ENCODE measurements at places on chromosomes 11 and 22. TPM values are rescaled to one million over a fixed set of nuclear protein-coding genes. Genes with fewer than 3 reads are reported as not detected.
A peak's percentile ranks its signal among the peaks of the same experiment; 100 is the strongest.

DNA sequence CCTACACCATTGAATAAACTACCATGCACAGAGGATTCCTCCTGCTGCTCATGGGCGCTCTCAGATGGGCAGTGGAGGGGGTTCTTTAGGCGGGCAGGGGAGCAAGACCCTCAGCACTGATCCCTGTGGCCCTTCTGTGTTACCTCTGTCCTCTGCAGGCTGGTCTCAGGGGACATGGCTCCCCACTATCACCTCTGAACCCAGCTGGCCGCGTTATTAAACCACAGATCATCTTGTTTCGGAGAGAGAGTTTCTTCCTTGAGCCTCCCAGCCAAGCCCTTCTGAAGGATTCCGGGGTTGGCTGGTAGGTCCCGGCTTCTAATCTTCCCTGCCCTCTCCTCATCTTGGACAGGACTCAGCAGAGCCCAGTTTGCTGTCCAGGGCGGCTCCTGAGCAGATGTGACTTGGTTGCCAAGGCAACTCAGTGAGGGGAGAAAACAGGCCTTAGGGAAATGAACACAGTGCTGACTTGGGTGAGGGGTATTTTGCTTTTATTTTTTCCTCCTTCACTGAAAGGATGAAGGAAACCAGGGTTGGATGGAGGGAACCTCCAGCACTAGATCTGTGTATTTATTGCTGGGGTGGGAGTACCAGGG is 13.3 kb downstream of the APOL3 start:
- DNase-seq = peak; percentile 57

- no peak for DNase-seq
Observed at GRCh38 chr22:22458896-22459588, 49.5 kb downstream of the ZNF280B start.

DNA sequence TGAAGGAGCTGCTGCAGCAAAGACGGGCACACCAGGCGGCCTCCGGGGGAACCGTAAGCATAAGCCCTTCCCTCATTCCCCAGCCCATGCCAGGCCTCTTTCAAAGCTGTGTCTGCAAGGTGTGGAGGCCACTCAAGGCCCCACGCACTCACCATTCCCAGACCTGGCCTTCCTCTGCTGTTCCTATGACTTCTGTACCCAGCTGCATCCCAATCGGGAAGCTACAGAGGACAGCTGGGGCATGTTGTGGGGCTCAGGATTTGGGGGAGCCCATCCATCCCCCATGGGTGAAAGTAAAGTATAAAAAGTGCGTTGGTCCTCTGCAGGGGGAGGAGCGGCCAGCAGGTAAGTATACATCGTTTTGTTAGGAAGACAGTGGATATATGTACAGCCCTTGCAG is 2.2 kb downstream of the POU2AF3 start:
- no peak for DNase-seq

Gene BLID
- not detected for polyA plus RNA-seq

Gene PRG3
- not detected for polyA plus RNA-seq

Gene TTC28
- polyA plus RNA-seq = 3.5 TPM

Gene STK33
- 19.3 TPM for polyA plus RNA-seq

Gene MN1
- polyA plus RNA-seq = 0.92 TPM

Gene OR56A3
- not detected for polyA plus RNA-seq

GRCh38 chr22:19517919-19518611 is 6.1 kb downstream of the CLDN5 start:
- no peak for DNase-seq

Gene MAPK8IP2
- 1.0 TPM for polyA plus RNA-seq

Gene KCNJ1
- polyA plus RNA-seq = 355 TPM

- DNase-seq = no peak
Observed at GRCh38 chr11:25758145-25758661, 573.7 kb upstream of the ANO3 start.

Gene NLRP14
- 0.28 TPM for polyA plus RNA-seq

GRCh38 chr22:33476716-33477115 is 418.5 kb upstream of the SYN3 start:
- no peak for DNase-seq

Gene POLR2F
- 121 TPM for polyA plus RNA-seq

DNA sequence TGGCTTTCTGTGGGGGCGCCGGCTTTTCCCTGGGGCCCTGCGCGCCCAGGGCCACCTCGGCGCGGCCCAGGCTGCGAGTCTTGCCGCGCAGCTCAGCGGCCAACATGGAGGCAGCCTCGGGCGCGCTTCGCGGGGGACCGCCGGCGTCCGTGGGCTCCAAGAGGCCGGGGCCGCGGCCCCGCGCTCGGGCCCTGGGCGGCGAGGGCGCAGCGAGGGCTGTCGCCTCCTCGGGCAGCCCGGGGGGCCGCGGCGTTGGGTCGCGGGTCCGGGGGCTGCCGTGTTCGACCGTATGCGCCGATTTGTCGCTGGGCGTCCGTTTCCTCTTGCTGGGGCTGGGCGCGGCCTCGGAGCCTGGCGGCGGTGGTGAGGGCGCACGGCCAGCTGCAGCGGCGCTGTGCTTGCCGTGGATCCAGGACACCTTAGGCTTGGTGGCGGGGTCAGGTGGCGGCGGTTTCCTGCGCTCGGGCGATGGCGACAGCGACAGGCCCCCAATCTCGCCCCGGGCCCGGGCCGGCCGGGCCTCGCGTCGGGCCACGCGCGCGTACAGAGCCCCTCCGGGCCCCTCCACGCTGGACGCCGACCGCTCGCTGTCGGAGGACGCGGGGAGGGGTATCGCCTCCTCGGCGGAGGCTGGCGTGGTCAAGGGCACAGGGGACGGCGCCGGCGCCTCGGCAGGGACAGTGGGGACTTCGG is 11.9 kb downstream of the SCARF2 start:
- DNase-seq = no peak

GRCh38 chr11:78796956-78797355 is 222.3 kb upstream of the NARS2 start:
- no peak for DNase-seq

Gene SNX32
- polyA plus RNA-seq = 0.43 TPM

DNA sequence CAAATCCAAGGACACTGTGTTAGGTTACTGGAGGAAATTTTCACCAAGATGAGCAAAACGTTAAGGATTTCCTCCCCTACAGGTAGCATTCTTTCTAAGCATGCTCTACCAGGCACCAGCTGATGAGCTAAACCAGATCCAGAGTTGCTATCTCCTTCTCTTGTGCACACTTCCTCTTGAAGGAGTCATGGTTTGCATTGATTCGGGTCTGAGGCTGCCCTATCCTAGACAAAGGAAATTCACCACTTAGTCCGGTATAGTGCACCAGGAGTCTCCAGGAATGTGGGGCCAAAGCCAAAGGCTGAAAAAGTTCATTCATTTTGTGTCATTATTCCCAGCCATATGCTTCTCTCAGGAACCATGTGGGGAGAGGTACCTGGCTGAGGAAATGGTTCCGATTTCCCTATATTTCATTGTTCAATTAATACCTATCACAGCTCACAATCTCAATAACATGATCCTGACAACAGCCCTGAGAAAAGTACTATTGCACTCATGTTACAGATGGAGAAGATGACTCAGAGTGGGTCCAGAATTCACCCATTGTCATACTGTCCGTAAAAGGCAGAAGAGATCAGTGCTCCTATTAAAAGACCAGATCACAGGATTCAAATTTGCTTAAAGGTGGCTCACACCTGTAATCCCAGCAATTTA is 39.1 kb downstream of the SLC35F2 start:
- DNase-seq = no peak

Gene ZBTB16
- polyA plus RNA-seq = 2.5 TPM

DNA sequence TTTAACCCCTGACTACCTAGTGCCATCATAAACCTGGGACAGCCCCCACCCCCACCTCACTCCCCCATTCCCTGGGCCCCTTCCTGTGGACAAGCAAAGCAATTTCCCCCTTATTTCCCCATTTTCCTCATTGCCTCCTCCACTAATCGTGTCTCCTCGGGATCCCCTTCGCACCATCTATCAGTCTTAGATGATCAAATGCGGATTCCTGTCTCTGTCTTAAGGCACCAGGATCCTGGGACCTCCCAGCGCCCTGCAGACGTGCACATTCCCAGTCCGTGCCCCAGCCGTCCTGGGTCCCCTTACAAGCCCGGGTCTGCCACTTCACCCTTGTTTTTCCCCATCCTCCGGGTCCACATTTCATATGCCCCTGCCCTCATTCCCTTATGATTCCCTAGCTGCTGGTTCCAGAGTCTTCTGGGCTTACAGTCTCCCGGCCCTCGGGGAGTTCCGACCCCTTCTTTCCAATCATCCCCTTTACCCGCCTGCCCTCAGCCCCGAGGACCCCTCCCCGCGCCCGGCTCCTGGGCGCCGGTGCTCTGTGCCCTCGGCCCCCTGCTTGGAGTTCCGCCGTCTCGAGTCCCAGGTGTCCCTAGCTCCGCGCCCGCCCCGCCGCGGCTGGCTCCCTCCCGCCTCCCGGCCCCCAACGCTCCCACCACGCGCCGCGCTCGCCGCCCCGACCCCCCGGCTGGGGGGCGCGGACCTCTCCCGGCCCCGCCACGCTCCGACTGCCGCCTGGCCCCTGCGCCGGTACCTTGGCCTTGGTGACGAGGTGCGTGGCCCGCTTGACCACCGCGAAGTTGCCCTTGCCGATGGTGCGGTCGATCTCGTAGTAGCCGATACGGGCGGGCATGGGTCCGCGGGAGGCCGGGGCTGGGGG is 599 bp downstream of the SIK3 start:
- DNase-seq = peak; percentile 81

DNA sequence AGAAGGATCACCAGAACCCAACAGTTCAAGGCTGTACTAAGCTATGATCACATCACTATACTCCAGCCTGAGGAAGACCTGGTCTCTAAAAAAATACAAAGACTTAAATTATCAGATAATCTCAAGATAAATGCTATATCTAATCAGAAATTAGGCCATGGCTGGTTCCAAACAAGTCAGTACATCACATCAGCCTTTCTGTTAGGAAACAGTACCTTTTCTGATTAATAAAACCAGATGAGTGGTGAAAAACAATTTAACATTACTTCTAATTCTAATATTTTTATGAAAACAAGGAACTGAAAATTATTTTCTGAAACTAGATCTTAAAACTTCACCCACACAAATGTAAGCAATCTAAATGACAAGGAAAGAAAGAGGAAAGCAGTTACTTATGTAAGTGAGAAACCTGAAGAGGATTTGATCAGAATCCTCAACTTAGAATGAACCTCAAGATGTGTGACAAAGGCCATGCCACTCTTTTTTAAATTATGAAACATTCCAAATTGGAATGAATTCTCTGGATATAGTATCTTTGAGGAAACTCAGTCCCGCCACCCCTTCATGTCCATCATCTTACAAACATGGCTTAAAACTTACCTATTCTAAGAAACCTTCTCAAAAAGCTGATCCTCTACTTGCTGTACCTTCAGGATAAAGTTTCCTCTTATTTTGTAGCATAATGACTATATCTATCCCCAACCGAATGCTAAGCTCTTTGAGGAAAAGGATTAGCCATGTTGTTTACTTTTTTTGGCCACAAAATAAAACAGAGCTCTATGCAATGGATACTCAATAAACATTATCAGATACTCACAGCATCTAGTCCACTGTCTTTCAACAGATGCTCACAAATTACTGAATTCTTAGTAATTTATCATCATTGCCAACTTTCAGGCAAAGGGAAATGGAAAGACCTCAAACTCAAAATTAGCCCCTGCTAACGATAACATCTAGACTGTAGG is 132.0 kb downstream of the MRTFA start:
- no peak for DNase-seq

Gene TTC36
- polyA plus RNA-seq = 12.7 TPM

DNA sequence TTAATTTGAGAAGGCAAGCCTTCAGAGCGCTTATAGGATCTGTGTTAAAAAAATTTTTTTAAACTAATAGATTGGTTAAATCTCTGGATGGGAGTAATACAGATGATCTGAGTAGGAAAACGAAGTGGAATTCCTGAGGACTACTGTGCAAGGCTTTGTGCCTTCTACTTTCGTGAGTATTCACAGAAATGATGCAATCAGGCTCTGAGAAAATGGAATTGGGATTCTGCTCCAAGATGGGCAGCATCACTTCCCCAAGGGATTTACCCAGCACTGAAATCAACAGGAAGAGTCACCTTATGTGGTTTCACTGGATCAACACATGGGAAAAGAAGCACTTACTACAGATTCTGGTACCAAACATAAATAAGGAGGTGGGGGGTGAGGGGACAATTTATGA is 12.5 kb downstream of the KMT5B start:
- DNase-seq = no peak

DNA sequence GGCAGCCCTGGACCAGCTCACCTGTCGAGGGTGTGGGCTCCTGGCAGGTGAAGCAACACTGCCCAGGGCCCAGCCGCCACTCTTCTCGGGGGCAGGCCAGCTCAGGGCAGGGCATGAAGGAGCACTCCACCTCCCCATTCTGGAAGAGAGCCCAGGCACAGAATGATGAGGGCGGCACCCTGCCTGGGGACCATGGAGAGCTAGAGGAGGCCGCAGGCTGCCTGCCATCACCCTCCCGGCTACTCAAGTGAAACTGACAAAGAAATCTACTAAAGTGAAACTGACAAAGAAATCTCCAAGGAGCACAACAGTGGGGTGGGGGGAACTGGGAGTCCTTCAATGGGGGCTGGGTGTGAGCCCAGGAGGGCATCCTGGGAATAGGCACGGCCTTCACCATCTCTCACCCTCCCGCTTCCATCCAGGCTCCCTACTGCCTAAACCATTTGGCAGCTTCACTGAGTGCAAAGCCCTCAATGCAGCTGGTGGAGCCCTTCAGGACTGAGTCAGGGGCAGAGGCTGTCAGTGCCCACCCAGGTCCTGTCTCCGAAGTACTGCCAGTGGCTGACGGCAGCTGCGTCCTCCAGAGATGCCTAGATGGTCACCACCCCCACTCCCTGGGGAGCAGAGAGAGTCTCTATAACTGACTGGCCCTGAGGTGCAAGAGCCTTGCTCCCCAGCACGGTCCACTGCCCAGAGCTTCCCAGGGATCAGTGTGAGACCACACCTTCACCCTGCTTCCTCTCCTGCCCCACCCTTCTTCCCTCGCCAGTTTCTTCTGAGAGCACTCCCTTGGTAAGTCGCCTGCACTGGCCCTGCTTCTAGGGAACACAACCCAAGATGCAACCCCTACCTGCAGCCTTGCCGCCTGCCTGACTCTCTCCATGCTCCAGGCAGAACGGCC is 21.7 kb downstream of the VWCE start:
- no peak for DNase-seq

GRCh38 chr11:61171907-61172306 is 10.7 kb upstream of the VPS37C start:
- no peak for DNase-seq

Gene UCP3
- 0.28 TPM for polyA plus RNA-seq

- DNase-seq = no peak
Observed at GRCh38 chr22:42179616-42180015, 49.0 kb upstream of the CYP2D6 start.

DNA sequence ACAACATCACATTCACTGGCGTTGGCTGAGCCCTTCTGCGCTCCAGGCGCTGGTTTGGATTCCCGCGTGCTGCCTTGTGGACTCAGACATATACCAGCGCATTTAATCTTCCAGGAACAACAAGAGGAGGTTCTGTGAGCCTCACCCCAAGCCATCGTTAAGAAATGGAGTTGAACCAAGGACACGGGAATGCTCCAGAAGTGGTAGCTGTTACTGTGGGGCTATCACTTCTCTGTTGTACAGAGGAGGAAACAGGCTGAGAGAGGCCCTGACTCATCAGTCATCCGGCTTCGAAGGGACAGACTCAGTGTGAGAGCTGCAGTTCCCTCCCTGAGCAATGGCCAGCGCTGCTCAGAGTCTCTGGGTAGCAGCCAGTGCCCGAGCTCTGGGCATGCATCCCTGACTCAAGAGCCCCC is 291.3 kb downstream of the TBC1D22A start:
- no peak for DNase-seq

Gene BRSK2
- polyA plus RNA-seq = 0.43 TPM

- DNase-seq = no peak
Observed at GRCh38 chr11:16297332-16297731, 59.0 kb downstream of the SOX6 start.

Gene OVOL1
- polyA plus RNA-seq = 6.7 TPM

GRCh38 chr22:41240377-41241132 is at the start of gene CHADL:
Gene CHADL (minus strand): TSS chr22:41240931. CDS start chr22:41240881, 50 bp downstream.
- DNase-seq = peak; percentile 29
